ENCODE measurements at places on chromosomes 11 and 22. TPM values are rescaled to one million over a fixed set of nuclear protein-coding genes. Genes with fewer than 3 reads are reported as not detected.

MS4A2 gene
- not detected for polyA plus RNA-seq

PHLDA2 gene
- 0.69 TPM for polyA plus RNA-seq

CHADL gene
- 2.7 TPM for polyA plus RNA-seq

DEUP1 gene
- polyA plus RNA-seq, result 1.7 TPM

HTR3A gene
- polyA plus RNA-seq, result not detected

TRIM48 gene
- polyA plus RNA-seq, result not detected

OR4D10 gene
- polyA plus RNA-seq, result not detected

TSSC4 gene
- polyA plus RNA-seq, result 32.0 TPM

GPHA2 gene
- polyA plus RNA-seq, result not detected

FIBIN gene
- polyA plus RNA-seq, result 4.0 TPM

CD3E gene
- 1.7 TPM for polyA plus RNA-seq

OLFML1 gene
- polyA plus RNA-seq, result 49.5 TPM

ME3 gene
- 30.3 TPM for polyA plus RNA-seq

INS gene
- not detected for polyA plus RNA-seq

CCDC83 gene
- polyA plus RNA-seq, result not detected

OR6A2 gene
- polyA plus RNA-seq, result not detected

CASP5 gene
- not detected for polyA plus RNA-seq

ARL2 gene
- 58.3 TPM for polyA plus RNA-seq

PHOX2A gene
- not detected for polyA plus RNA-seq

PDGFD gene
- polyA plus RNA-seq, result 6.9 TPM

LTO1 gene
- 24.4 TPM for polyA plus RNA-seq

CRYBA4 gene
- polyA plus RNA-seq, result 0.21 TPM

FBLN1 gene
- 300 TPM for polyA plus RNA-seq

KCNK7 gene
- 0.46 TPM for polyA plus RNA-seq

C22orf23 gene
- polyA plus RNA-seq, result 4.1 TPM

TESMIN gene
- polyA plus RNA-seq, result 13.5 TPM

OR2AG1 gene
- polyA plus RNA-seq, result 0.05 TPM

ADAMTS15 gene
- polyA plus RNA-seq, result 41.1 TPM

RFPL1 gene
- polyA plus RNA-seq, result 0.47 TPM

HBG1 gene
- 2,797 TPM for polyA plus RNA-seq

CSF2RB gene
- polyA plus RNA-seq, result 3.1 TPM

TRPM5 gene
- 0.40 TPM for polyA plus RNA-seq

PGA5 gene
- 0.30 TPM for polyA plus RNA-seq

TRIM49 gene
- polyA plus RNA-seq, result not detected

KDM4D gene
- polyA plus RNA-seq, result 2.5 TPM

PNPLA3 gene
- 1.2 TPM for polyA plus RNA-seq

Measured in left lung (tissue), 14 donors.